ENCODE measurements at places on chromosomes 3 and 15. TPM values are rescaled to one million over a fixed set of nuclear protein-coding genes. Genes with fewer than 3 reads are reported as not detected.

The GABRR3 gene
- not detected for total RNA-seq

The RASGRP1 gene
- 2.4 TPM for total RNA-seq

The LRRC15 gene
- not detected for total RNA-seq

The P4HTM gene
- 39.4 TPM for total RNA-seq

The COL7A1 gene
- total RNA-seq, result 17.4 TPM

The TXNRD3 gene
- total RNA-seq, result 11.1 TPM

DNA sequence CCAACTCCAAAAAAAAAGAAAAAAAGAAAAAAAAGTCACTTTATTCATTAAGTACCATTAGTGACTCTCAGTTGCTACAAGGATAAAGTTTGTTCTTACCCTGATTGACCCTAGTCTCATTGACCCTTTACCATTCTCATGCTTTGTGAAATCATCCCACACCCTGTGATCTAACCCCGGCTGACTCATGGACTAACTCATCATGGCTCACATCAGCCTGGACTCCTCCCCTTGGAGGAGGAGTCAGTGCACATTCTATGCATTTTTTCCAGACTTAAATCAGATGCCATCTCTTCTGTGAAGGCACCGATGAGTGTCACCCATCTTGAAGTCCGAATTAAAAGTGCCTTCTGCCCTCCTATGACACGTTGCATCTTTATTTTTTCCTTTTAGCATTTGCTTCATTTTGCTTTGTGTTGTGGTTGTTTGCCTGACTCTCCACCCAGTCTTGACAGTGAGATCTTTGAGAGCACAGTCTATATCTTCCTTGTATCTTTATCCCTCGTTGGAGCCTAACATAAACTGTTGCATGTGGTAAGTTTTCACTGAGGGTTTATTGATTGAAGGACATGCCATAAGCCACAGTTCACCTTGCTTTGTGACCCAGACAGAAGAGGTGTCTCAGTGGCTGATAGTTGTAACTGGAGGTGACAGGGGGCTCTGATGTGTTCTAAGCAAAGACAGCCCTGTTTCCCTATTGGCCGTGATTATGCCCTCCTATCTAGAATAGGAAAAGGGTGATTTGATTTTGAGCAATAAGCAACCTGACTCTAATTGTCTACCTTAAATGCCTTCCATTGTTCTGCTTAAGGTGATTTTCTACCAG is 72.1 kb downstream of the IL1RAP start:
- DNase-seq, result peak; percentile 70

GRCh38 chr15:56744701-56745683 is 11.7 kb upstream of the ZNF280D start:
- DNase-seq, result no peak

GRCh38 chr15:70259028-70259424 is 161.3 kb upstream of the TLE3 start:
- peak; percentile 85 for DNase-seq

DNA sequence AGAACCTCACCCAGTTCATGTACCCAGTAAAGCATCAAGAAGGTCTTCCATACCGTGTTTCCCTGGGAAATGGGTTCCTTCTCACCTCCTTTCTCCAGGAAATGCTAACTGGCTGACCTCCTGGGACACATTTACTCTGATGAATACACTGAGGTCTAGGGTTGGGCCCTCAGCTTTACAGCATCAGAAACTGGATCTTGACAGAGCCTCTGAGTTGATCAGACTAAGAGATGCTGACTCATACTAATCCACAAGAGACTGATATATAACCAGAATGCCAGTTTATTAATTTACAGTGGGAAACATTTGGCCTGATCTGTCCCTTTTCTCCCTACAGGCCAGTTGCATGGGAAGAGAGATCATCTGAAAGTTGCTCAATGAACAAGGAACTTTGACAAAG is 55.8 kb downstream of the GTF2E1 start:
- no peak for DNase-seq

DNA sequence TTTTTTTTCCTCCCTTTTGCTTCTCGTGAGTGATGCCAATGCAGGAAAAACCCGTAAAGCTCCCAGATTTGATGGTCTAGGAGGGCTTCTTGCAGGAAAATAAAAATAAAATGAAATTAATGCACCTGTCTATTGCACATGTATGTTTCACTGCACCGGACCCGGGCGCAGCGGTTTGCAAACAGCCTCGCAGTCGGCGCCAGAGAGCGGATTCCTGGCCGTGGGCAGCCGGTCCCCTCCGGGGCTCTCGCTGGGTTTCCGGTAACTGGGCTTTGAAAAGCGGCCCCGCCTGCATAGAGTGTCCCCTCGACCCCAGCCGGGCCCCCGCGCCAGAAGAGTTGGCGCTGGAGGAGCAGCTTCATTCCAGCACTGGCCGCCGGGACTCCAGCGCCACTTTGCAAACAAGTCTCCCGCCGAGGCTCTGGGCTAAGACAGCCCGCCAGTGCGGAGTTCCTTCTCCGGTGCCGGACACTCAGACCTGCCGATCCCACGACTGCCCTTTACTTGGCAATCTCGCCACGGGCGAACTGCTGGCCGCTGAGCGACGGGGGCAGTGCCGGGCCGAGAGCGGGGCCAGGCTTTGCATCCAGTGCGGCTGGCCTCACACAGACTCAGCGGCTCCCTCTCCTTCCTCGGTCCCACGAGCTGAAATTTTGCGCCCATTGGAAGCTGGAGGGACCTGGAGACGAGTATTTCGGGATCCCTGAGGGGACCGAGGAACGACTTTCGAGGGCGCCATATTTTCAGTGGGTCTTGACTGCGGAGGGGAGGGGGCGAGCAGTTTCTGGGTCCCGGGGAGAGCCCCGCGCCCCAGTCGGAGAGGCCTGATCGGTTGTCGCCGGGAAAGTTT is 225.9 kb upstream of the C2CD4B start:
- peak; percentile 65 for DNase-seq

DNA sequence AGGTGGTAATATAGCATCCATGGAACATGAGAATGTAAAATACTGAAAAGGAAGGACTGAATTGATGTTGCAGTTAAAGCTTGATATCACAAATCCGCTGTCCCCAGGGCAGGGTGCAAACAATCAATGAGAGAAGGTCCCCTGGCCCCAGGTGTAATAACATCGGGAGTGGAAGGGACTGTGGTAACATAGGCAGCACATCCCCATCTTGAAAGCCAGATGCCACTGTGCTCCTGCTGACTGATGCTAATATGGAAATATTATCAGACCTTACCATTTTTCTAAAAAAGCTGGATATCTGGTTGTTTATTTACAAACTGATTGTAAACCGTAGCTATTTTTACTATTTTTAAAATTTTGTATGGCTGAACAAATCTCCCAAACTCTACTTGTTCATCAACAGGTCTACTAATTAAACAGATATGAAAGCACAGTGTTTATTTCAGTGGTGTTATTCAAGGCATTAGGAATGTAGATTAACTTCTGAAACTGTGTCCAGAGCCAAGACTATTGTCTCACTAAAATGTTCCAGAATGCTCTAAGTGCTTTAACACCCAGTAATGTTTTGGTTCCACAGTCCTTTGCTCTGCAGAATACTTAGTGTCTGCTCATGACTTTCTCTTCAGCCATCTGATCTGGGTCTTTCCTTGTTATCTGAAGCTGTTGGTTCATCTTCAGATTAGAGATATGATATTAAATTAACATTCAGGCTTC is 386.0 kb upstream of the RARB start:
- no peak for DNase-seq

GRCh38 chr15:47439146-47440111 is 277.9 kb upstream of the SEMA6D start:
- DNase-seq, result no peak

GRCh38 chr15:73375012-73375411 is 6.3 kb upstream of the HCN4 start:
- no peak for DNase-seq

- no peak for DNase-seq
These were observed 44.5 kb downstream of the IL17RD start for GRCh38 chr3:57120451-57121174.
